ENCODE measurements at places on chromosomes 6 and 20.
A peak's percentile ranks its signal among the peaks of the same experiment; 100 is the strongest.

DNA sequence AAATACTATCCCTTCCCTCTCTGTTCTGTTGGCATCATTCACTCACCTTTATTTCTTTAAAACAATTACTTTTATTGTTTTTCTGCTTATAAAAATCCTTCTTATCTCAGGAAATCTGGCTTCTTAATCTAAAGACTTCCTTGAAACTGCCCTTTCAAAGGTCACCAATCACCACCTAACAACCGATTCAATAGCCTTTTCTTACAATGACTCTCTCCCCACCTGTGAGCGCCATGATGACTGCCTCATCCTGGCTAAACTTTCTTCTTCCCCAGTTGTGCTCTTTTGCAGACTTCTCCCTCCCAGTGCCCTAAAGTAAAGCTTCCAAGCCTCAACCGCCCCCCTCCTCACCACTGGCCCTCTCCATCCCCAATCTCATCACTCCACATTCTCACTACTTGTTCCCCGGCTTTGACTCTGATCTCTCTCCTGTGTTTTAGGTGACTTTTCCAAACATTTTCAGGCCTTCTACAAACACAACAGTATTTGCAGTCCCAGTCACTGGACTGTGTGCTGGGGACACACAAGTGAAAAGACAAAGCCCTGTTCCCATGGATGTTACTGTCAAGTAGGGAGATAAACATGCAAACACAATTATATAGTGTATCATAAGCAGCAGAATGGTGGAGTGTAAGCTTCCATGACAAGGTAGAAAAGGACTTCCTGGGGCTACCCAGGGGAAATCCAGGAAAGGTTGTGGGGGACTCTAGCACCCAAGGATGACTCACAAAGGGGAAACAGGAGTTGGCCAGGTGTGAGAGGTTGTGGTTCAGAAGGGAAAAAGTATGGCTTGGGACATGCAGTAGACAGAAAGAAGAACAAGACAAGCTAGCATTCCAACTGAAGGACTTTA lies 12.8 kb downstream of the NHSL1 start:
- DNase-seq: no peak

- DNase-seq: no peak
Measured at GRCh38 chr6:34317882-34318498, 69.2 kb upstream of the SMIM29 start.

- DNase-seq: no peak
Measured at GRCh38 chr6:125195526-125195925, 42.0 kb downstream of the TPD52L1 start.

GRCh38 chr6:147132889-147133288 lies 71.3 kb upstream of the STXBP5 start:
- no peak for DNase-seq

DNA sequence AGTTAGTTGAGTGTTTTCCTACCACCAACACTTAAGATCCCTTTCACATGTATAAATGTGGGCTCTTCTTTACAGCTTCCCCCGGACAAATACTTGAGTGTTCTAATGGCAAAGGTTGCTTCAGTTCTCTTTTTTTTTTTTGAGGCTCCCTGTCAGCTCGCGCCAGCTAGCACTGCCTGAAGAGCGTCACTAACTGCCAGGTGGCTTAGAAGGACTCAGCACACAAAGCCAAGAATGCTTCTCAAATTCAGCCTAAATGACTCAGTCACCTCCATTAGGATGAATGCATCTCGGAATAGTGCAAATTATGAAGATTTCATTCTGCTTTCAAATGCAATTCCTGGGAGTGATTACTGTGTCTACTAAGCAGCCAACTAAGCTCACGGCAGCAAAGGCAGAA lies 150.7 kb upstream of the BTBD3 start:
- DNase-seq: no peak

DNA sequence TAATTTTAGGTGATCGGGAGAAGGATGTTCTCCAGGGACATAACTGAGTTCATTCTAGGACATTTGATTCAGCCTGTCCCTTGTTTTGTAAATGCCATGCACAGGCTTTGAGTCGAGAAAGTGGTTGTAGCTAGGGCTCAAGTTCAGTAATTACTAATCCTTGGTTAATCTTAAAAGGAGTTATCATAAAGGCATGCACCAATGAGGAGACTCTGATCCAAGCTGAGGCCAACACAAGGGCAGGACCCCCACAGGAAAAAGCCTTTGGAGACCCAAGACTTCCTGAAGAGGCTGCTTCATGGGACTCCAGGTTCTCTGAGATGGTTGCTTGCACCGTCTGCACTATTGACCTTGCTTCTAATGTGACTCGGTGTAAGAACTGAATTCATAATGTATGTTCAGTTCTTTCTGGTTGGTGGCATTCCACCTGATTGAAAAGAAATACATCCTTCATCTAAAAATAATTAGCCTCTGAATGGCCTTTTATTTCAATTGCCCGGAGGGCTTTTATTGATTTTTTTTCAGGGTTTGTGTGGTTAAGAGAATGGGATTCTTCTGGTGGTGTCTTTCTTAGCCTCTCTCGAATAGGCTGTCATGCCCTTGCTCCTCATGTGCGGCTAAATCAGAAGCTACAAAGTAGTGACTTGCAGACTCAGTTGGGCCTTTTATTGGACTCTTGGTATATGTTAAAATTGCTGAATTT lies 201.7 kb upstream of the PLCB4 start:
- no peak for DNase-seq

DNA sequence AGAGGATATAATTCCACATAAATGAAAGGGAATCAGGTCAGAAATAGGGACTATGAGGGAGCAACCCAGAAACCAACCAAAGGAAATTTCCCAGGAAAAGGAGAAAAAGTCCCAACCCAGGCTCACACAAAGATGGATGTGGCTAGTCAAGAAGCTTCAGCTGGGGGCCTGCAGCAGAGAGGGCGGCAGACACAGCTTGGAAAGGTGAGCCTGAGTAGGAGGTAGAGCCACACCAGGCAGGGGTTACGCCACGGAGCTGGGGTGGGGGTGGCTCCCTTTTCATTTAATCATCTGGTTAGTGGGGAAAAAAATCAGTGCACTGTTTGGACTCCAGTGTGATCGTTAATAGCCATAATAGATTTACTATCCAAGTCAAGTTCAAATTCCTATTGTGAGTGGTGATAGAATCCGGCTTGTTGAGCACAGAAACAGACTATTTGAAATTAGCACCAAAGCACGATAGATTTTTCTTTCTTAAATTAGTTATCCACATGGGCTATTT lies 220.6 kb downstream of the TPBG start:
- no peak for DNase-seq

- no peak for DNase-seq
Measured at GRCh38 chr6:124655866-124656265, 306.4 kb upstream of the RNF217 start.

GRCh38 chr6:120608826-120609225 lies 725.5 kb downstream of the TBC1D32 start:
- DNase-seq: peak; percentile 0

DNA sequence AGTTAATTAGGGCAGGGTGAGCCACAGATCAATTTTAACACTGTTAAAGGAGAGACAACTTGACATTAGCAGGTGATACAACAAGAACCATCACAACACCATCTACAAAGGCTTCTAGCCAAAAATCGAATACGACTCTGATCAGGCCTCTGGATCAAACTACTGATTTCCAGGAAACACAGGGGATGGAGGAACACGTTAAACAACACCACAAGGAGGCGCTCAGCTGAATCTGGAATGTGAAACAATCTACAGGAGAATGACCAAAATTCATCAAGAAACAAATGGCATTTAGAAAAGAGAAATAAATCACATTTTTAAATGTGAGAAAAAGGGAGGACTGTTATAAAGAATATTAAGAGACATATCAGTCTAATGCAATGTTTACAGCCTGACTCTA lies 13.5 kb upstream of the MAFB start:
- no peak for DNase-seq

Data from EL (cell line).